ENCODE measurements at places on chromosomes 6 and 20.
A peak's percentile ranks its signal among the peaks of the same experiment; 100 is the strongest.

DNA sequence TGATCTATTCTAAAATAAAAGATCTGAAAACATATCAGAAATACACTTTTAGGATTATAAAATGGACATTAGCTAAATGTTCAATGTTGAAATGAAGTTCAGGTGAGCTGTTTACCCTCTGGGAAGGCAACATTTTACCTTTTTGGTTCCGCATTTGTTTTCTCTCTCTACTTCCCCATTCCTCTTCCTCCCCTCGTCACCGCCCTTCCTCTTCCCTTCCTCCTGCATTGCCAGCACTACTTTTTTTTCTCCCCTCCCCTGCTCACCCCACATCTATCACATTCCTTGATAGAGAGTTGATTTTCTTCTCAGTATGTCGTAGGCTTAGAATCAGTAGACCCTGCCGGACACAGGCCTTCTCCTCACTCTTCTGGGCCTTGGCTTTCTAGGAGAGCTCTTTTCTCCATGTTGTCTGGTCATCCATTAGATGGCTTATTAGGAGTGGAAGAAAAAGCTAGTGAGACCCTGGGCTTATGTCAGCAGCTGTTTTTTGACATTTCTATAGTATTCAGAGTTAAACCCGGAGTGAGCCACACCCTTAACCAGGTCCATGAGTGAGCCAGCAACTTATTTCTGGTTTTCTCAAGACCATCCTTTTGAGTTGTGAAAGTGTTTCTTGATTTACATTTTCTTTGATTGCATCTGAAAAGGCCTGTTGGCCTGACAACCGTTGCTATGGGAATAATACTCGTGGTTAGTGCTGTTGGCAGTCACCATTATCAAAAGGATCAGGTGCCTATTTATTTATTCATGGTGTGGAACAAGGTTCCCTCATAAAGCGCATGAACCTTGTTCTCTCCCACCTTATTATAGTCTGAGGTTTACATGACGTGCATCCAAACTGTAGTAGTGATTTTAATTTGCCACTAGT lies 90.9 kb downstream of the DTD1 start:
- peak; percentile 7 for DNase-seq

DNA sequence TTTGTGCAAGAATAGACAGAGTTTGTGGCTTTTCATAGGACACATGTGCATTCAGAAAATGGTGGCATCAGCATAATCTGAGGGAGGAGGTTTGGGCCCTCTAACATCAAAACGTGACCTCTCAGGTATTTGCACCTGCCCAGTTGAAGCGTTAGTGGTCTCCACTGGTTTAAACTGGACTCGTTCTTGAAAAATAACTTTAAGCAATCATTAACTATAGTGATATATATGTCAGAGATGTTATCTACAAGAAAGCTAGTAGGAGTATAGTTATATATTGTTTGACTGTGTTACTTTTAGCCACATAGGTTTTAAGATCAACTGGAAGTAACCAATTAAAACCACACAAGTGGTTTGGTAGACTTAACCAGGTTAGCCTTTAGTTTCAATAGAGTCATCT lies 607.4 kb downstream of the MAFB start:
- DNase-seq, result no peak

GRCh38 chr6:110761371-110761770 lies 53.9 kb downstream of the CDK19 start:
- DNase-seq, result no peak

GRCh38 chr6:12479881-12480280 lies 189.7 kb downstream of the EDN1 start:
- no peak for DNase-seq

GRCh38 chr6:151695156-151695555 lies 112.3 kb upstream of the ESR1 start:
- no peak for DNase-seq

DNA sequence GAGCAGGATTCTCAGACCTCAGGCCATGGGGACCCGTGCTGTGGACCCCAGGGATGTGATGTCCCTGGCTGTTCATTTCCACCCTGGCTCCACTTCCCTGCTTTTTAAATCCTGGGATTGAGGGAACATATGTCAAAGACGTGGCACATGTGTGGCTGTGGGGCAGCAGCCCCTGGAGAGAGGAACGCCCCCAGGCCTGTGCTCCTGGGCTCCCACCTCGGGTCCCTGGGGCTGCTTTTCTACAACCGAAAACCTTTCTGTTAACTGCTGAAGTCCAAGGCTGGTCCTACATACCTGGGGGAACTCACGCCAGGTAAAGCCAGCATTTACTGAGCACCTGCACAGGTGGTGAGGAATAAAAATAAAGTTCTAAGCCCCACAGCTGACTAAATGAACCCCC lies 102.3 kb upstream of the FRMD1 start:
- no peak for DNase-seq

DNA sequence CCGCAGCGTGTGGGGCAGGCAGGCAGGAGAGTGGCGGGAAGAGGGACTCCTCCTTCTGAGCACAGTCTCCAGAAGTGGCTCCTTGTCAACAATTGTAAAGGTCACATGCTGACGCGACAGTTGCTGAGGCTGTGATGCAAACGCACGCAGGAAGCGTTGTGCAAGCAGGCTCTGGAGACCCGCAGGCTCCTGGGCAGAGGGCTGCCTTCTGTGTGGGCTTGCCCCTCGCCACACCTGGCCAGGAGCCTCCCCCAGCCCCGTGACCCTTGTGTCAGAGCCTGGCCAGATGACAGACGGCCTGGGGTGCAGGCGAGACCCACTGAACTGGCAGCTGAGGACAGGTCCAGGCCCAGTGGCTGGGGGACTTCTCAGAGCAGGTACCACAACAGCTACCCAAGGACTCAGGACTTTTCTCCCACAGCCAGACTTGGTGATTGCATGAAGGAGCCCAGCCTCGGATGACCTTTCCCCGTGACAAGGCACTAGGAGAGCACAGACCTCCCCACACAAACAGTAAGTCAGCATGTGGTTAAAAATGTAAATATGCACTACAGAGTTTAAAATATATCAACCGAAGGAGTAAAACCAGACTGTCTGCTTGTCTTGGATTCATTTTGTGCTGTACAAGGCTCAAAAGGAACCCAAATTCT lies 222.1 kb upstream of the RREB1 start:
- no peak for DNase-seq

- peak; percentile 36 for DNase-seq
Observed at GRCh38 chr6:157822245-157823000, 623 bp upstream of the SNX9 start.

DNA sequence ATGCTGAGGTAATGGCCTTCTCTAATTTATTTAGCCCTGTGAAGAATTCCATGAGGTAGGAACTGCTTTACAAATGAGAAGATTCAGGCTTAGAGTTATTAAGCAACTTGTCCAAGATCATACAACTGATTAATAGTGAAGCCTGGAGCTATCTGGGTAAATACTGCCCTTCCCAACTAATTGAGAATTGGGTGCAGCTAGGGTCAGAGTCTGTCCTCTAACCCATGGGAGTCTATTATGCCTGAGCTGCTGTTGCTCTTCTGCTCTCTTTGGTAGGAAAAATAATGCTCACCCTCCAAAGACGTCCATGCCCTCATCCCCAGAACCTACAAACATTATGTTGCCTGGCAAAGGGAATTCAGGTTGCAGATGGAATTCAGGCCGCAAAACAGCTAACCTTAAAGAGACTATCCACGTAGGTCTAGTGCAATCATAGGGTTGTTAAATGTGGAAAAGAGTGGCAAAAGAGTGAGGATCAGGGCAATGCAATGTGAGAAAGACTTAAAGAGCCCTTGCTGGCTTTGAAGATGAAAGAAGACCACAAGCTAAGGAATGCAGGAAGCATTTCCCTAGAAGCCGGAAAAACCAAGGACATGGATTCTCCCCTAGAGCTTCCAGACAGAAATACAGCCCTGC lies 90.1 kb downstream of the SPTLC3 start:
- no peak for DNase-seq
